Activated gamma-delta T cell treated with Interleukin-2 at 50 U/mL for 16 hours (primary cell): ENCODE measurements at places on chromosomes 12 and 14.

- no peak for DNase-seq
Observed at GRCh38 chr14:101559624-101560533, 1.4 kb upstream of the DIO3 start.

- DNase-seq: no peak
Observed at GRCh38 chr14:45947830-45948229, 694.8 kb upstream of the MIS18BP1 start.

GRCh38 chr12:52539083-52539820 lies 13.7 kb downstream of the KRT71 start:
- DNase-seq: no peak

GRCh38 chr12:123075646-123076171 lies 75.2 kb downstream of the PITPNM2 start:
- peak; percentile 68 for DNase-seq

DNA sequence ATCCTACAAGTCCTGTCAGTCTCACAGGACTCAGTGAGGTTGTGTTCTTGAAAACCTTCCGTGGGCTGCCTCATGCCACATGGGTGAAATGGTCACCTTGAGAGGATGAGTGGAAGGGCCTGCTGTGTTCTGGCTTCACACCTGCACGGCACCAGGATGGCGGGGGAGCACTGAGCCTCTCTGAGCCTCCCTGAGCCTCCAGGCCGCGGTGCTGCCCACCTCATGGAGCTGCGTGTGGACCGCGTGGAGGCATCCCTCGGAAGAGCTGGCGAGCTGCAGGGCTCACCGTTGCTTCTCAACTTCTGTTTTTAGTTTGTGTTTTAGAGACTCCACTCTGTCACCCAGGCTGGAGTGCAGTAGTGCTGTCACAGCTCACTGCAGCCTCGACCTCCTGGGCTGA lies 56.2 kb downstream of the TEAD4 start:
- no peak for DNase-seq

DNA sequence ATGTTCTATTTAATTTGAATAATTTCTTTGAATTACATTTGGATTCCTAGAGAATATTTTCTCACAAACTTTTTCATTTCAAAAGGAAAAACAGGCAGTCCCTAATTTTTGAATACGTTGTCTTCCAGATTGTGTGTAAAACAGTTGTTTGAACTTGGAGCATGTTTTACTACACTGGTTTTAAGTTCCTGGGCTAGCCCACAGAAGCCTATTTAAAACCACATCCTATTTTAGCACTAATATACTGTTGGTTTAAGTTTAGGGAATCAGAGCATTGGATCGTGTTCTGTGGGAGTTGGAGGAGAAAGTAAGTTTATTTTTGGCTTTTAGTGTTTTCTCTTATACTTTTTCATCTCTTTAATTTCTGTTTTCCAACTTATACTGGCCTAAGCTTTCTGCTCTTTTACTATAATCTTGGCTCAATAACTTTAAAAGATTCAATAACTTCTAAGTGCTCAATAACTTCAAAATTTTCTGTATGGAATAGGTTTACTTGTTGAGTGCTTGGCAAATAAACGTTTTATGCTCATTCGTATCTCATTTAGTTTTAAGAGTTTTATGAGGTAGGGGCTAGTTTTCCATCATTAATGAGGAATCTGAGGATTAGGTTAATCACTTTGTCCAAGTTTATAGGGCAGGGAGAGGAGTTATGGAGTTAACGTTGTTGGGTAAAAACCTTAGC lies 14.9 kb downstream of the LEMD3 start:
- DNase-seq: no peak
